Activated CD4-positive, alpha-beta memory T cell treated with anti-CD3 and anti-CD28 coated beads for 36 hours (primary cell): ENCODE measurements at places on chromosomes 6 and 20.

- H3K4me1 ChIP-seq: no peaks in the 10 kb centered on the region
- no peak for DNase-seq
- H3K36me3 ChIP-seq: no peaks in the 10 kb centered on the region
- H3K4me3 ChIP-seq: no peak overlapping the region
These were observed 156.0 kb downstream of the CCDC170 start for GRCh38 chr6:151649835-151650234.

DNA sequence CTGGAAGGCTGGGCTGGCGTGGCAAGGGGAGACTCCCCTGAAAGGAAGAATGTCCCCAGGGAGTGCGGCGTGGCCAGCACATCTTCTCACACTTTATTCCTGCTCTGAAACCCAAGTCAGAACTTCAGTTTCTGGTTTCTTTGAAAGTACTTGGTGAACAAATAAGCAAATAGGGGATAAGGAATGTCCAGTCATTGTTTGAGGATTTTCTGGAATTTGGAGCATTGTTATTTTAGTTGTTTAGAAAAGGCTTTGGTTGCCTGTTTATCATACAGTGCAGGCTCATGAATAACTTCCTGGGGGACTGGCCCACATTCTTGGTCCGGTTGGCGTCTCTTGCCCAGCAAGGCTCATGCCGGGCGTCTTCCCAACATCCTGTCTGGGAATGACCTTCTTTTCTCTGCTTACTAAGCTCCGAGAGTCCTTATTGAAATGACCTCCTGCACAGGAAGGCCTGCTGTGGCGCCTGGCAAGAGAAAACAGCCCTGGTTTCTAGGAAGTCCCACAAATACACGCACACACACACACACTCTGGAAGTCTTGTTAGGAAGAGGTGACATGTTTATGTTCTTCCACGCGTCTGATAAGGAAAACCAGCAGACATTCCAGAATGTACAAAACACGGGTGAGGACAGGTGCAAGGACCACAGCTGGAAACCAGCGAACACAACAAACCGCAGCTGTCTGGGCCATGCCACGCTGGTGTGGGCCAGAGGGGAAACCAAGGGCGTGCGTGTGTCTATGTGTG is 71.9 kb downstream of the TMEM170B start:
- H3K4me3 ChIP-seq: no peak overlapping the region
- no peak for DNase-seq

- no peak for DNase-seq
- no peak overlapping the region for H3K4me3 ChIP-seq
- H3K4me1 ChIP-seq: no peaks in the 10 kb centered on the region
- H3K36me3 ChIP-seq: no peaks in the 10 kb centered on the region
These were observed 167.5 kb upstream of the TSHZ2 start for GRCh38 chr20:52804497-52805295.

DNA sequence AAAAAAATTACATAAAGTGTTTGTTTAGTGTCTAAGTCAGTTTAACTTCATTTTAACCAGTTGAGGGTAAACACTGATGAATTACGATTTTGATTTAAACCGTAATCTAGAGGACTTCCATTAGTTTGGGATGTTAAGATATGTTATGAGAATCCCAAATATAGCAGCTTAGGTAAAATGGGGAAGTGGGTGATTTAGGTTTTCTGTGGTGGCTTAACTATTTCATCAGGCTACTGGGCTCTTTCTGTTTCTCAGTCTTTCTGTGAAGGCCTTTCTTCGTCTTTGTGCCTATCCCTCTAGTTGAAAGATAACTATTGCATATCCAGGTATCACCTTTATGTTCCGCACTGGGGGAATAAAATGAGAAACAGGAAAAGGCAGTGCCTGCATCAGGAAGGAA is 27.9 kb downstream of the CENPW start:
- H3K4me1 ChIP-seq: no peaks in the 10 kb centered on the region
- DNase-seq: no peak
- no peaks in the 10 kb centered on the region for H3K36me3 ChIP-seq

GRCh38 chr20:48702455-48702913 is 125.3 kb downstream of the PREX1 start:
- peaks cover 49% of the 10 kb centered on the region for H3K36me3 ChIP-seq
- no peak overlapping the region for H3K4me3 ChIP-seq
- H3K27ac ChIP-seq: no peak overlapping the region

DNA sequence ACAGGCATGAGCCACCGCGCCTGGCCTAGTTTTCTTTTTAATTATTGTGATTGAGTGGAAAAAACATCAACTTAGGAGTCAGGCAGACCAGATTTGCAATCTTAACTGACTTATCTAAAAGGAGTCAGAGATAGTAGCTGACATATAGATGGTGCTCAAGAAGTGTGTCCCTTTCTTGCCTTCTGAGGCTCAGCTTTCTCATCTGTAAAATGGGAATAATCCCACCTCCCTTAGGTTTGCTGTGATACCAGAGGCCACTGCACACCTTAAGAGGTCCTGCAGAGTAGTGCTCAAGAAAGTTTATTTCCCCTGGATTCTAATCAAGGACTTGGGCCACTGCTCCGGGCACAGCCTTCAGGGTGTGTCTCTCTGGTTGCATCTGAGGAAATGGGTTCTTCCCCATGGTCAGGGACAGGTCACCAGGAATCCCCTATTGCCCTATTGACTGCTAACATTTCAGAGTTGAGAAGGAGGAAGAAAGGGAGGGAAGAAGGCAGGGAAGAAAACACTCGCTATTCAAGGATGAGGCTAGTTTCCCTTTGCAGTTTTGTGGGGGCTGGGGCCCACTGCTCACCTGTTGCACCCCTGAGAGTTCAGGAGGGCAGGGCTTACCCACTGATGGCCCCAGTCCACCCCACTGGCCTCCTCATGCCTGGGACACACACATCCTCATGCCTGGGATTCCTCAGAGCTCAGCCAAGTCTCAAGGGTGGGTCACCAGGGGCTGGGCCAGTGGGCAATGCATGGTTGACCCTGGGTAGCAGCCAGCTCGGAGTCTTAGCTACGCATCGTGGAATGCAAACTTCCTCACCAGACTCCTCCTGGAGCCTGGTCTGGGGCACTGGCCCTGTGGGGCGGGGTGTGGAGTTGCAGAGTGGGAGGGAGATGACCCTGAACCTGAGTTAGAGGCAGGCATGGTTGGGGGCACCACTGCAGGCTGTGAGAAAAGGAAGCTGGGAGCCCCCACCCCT is 21.2 kb downstream of the C6orf132 start:
- no peaks in the 10 kb centered on the region for H3K36me3 ChIP-seq
- no peak overlapping the region for H3K27ac ChIP-seq
- peaks cover 7% of the 10 kb centered on the region for H3K27me3 ChIP-seq
- H3K4me1 ChIP-seq: no peaks in the 10 kb centered on the region
- no peak overlapping the region for H3K4me3 ChIP-seq

- H3K4me3 ChIP-seq: no peak overlapping the region
- H3K36me3 ChIP-seq: no peaks in the 10 kb centered on the region
- no peaks in the 10 kb centered on the region for H3K4me1 ChIP-seq
- no peak overlapping the region for H3K27ac ChIP-seq
These were observed 142.6 kb upstream of the RPS6KA2 start for GRCh38 chr6:166769648-166770047.

GRCh38 chr6:74061201-74061600 is 365.2 kb downstream of the CD109 start:
- no peak for DNase-seq
- H3K4me3 ChIP-seq: no peak overlapping the region
- no peaks in the 10 kb centered on the region for H3K27me3 ChIP-seq
- H3K36me3 ChIP-seq: no peaks in the 10 kb centered on the region
- H3K27ac ChIP-seq: no peak overlapping the region

- no peak overlapping the region for H3K4me3 ChIP-seq
- H3K27me3 ChIP-seq: no peaks in the 10 kb centered on the region
- DNase-seq: no peak
- no peaks in the 10 kb centered on the region for H3K4me1 ChIP-seq
- no peaks in the 10 kb centered on the region for H3K36me3 ChIP-seq
These were observed 287.8 kb downstream of the PTPRT start for GRCh38 chr20:42901689-42902440.

GRCh38 chr20:47815866-47816265 is 30.6 kb upstream of the SULF2 start:
- H3K4me3 ChIP-seq: no peak overlapping the region
- no peak overlapping the region for H3K27ac ChIP-seq
- no peaks in the 10 kb centered on the region for H3K4me1 ChIP-seq
- peaks cover 30% of the 10 kb centered on the region for H3K27me3 ChIP-seq
- DNase-seq: no peak
- H3K36me3 ChIP-seq: no peaks in the 10 kb centered on the region
